Mesothelial cell of epicardium (in vitro differentiated cells): ENCODE measurements at places on chromosomes 7 and 10. TPM values are rescaled to one million over a fixed set of nuclear protein-coding genes. Genes with fewer than 3 reads are reported as not detected.

GRCh38 chr7:31918706-31919393 is 151.4 kb downstream of the PDE1C start:
- H3K4me3 ChIP-seq, result no peak overlapping the region
- H3K4me1 ChIP-seq, result peaks cover 16% of the 10 kb centered on the region

Gene GATA3
- 59.6 to 67.4 TPM (median 63.6 TPM) in 3 replicates for total RNA-seq

- H3K27me3 ChIP-seq, result no peaks in the 10 kb centered on the region
- H3K4me1 ChIP-seq, result no peaks in the 10 kb centered on the region
- H3K4me3 ChIP-seq, result no peak overlapping the region
These were observed 346.8 kb downstream of the PTPRN2 start for GRCh38 chr7:158240801-158241200.

DNA sequence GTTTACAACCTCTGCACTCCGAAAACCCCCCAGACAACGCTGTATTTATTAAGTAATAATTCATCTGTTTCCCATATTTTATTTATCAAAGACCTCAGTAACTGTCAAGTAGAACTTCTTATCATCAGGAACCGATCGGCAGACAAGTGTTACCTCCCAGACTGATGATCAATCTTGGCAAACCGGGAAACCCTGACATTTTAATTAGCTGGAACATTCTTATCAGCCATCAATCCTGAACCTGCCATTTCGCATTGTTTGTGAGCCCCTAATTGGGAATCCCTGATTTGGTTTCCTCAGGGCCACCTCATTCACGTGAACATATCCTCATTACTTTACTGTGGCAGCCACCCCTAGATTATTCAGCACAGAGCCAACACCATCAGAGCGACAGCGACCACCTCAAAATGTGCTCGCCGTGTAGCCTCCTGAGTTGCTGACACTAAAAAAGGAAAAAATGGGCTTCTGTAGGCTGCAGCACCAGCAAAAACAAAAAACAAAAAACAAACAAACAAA is 93.6 kb upstream of the SDK1 start:
- peak; percentile 14 for DNase-seq
- peaks cover 9% of the 10 kb centered on the region for H3K4me1 ChIP-seq
- no peak overlapping the region for H3K27ac ChIP-seq

GRCh38 chr7:99579956-99580777 is 17.9 kb upstream of the TMEM225B start:
- H3K27ac ChIP-seq, result peak overlapping the region; percentile 82
- H3K4me1 ChIP-seq, result peaks cover 5% of the 10 kb centered on the region
- H3K27me3 ChIP-seq, result peaks cover 23% of the 10 kb centered on the region
- peak; percentile 70 for DNase-seq
- H3K4me3 ChIP-seq, result peak overlapping the region; percentile 94
- H3K36me3 ChIP-seq, result no peaks in the 10 kb centered on the region

DNA sequence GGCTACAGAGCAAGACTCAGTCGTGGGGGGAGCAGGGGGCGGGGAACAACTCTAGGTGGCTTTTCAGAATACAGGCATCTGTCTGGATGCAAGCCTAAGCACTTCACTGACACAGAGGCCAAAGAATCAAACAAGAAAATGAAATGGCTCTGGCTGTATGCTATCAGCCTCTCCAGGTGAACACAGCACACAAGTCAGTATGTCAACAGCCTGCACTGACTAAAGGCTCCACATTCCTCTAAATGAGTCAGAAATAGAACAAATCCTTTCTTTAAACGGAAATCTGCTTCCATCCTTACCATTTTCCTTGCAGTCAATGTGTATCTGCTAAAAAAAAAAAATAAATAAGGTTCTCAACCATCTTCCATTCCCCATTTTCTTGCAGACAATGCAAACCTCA is 88.3 kb downstream of the ARMH3 start:
- no peak for DNase-seq
- H3K27me3 ChIP-seq, result no peaks in the 10 kb centered on the region

DNA sequence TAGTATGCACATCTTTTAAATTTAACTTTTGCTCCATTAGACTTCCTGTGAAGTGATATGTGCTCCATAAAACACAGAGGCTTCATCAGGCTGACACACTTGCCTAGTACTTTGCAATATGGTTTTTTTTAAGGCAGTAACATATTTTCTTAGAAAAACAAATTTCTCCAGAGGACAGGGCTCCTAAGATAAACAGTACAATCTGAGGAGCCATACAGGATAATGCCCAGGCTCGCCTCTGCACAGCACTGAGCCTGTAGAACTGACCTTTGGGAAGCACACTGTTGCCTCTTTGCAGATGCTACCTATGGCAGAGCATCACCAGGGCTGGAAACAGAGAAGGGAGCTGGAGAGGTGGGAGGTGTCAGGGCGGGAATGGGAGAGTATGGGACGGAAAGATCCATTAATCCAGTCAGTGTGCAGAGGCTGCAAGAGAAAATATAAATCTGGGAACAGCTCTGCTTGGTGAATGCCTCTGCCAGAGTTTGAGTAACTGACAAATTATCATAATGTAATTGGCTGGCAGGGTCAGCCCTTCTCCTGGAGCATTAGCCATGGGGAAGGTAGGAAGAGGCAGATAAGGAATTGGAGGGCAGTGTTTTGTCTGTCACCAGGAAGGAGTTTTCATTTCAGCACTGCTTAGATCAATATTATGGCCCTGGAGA is 132.3 kb downstream of the CREB5 start:
- DNase-seq, result no peak
- peaks cover 20% of the 10 kb centered on the region for H3K4me1 ChIP-seq
- peaks cover 19% of the 10 kb centered on the region for H3K27me3 ChIP-seq
- no peak overlapping the region for H3K27ac ChIP-seq
- peaks cover 4% of the 10 kb centered on the region for H3K36me3 ChIP-seq

DNA sequence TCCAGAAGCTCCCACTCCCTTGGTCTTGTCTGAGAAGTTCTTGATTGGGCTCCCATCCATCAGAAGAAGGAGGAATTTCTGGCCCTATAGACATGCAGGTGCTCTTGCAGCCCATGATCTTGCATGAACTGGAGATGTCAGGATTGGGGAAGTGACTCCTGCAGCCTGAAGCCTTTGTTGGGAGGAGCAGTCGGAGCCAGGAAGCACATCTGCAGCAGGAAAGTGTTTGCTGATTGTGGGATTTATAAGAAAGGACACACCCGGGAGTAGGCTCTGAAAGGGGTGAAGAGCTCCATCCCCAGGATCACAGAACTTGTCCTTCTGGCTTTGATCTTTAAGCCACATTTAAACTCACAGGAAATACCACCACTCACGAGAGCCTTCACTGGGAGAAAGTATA is 185.2 kb downstream of the DYNC1I1 start:
- H3K4me3 ChIP-seq, result no peak overlapping the region
- no peaks in the 10 kb centered on the region for H3K36me3 ChIP-seq
- H3K27ac ChIP-seq, result no peak overlapping the region
- no peak for DNase-seq
- H3K4me1 ChIP-seq, result no peaks in the 10 kb centered on the region

DNA sequence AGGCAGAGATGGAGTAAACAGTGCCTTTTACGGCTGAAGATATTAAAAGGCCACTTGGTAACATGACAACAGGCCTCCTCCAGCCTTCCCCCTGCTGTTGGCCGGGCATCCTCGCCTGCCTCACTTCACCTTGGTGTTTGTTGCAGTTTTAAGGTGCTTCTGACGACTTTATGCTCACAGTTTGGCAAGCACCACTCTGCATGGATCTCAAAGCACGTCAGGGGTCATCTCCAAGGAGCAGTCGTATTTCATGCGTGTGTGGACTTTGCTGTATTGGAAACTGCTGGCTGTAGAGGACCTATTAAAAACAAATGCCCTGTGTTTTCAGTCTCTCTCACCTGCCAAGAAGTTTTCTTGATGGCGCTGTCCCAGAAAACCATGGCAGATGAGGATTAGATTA is 483.1 kb downstream of the RPS24 start:
- H3K36me3 ChIP-seq, result no peaks in the 10 kb centered on the region
- no peaks in the 10 kb centered on the region for H3K27me3 ChIP-seq
- H3K4me1 ChIP-seq, result peaks cover 19% of the 10 kb centered on the region

GRCh38 chr10:24912215-24912614 is 40.2 kb downstream of the PRTFDC1 start:
- peaks cover 17% of the 10 kb centered on the region for H3K4me1 ChIP-seq
- peaks cover 4% of the 10 kb centered on the region for H3K36me3 ChIP-seq
- no peak for DNase-seq
- no peaks in the 10 kb centered on the region for H3K27me3 ChIP-seq
- no peak overlapping the region for H3K27ac ChIP-seq

Gene ZP3
- total RNA-seq, result 0.41 to 0.89 TPM in 2 of 3 replicates, not detected in the other

GRCh38 chr10:3757638-3758490 is 27.1 kb downstream of the KLF6 start:
- no peak overlapping the region for H3K4me3 ChIP-seq
- H3K27me3 ChIP-seq, result no peaks in the 10 kb centered on the region
- no peaks in the 10 kb centered on the region for H3K36me3 ChIP-seq
- H3K4me1 ChIP-seq, result peaks cover 38% of the 10 kb centered on the region
- no peak for DNase-seq
- no peak overlapping the region for H3K27ac ChIP-seq

GRCh38 chr7:139471740-139472353 is 11.6 kb downstream of the KLRG2 start:
- no peaks in the 10 kb centered on the region for H3K27me3 ChIP-seq
- peaks cover 11% of the 10 kb centered on the region for H3K36me3 ChIP-seq
- H3K27ac ChIP-seq, result peak overlapping the region; percentile 39
- peaks cover 12% of the 10 kb centered on the region for H3K4me1 ChIP-seq

Gene SSC4D
- total RNA-seq, result 22.4 to 26.2 TPM (median 25.2 TPM) in 3 replicates

DNA sequence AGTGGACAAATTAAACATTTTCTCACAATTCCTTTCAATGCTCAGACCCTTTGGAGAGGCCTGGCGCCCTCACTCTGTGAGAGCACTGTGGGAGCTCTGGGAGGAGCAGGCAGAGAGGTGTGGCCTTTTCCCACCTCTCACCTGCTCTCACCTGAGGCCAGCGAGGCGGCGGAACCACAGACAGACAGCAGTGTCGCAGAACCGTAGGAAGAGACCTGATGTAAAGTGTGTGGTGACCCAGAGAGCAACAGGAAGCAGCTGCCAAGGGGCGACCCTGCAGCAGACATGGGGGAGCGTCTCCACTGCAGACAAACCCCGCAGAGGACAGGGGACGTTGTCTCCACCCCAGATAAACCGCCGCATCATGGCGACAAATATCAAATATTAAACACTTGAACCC is 15.6 kb upstream of the PARP12 start:
- H3K4me3 ChIP-seq, result no peak overlapping the region
- DNase-seq, result no peak
- no peaks in the 10 kb centered on the region for H3K36me3 ChIP-seq
- peaks cover 4% of the 10 kb centered on the region for H3K4me1 ChIP-seq
- peaks cover 3% of the 10 kb centered on the region for H3K27me3 ChIP-seq
- H3K27ac ChIP-seq, result no peak overlapping the region

Gene NUDT13
- 3.5 to 4.4 TPM (median 3.7 TPM) in 3 replicates for total RNA-seq

Gene ALOX5
- 8.6 to 10.6 TPM (median 9.6 TPM) in 3 replicates for total RNA-seq

DNA sequence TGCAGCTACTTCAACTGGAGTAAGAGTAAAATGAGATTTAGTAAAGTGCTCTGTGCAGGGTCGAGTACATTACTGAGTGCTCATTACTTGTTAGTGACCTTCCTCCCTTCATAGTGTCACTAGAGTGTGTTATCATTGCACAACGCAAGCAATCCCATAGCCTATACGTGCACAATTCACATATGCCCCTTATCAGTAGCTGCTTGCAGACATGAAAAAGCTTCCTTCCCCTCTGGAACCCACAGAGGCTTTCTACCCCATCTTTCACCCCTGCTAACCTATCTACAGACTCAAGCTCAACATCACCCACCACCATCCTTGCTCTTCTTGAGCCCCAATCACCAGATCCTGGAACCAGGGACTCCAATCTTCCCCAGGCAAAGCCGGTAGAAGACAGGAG is 59.3 kb downstream of the C7orf25 start:
- H3K36me3 ChIP-seq, result no peaks in the 10 kb centered on the region
- no peak overlapping the region for H3K4me3 ChIP-seq
- no peak for DNase-seq
- H3K4me1 ChIP-seq, result peaks cover 13% of the 10 kb centered on the region

DNA sequence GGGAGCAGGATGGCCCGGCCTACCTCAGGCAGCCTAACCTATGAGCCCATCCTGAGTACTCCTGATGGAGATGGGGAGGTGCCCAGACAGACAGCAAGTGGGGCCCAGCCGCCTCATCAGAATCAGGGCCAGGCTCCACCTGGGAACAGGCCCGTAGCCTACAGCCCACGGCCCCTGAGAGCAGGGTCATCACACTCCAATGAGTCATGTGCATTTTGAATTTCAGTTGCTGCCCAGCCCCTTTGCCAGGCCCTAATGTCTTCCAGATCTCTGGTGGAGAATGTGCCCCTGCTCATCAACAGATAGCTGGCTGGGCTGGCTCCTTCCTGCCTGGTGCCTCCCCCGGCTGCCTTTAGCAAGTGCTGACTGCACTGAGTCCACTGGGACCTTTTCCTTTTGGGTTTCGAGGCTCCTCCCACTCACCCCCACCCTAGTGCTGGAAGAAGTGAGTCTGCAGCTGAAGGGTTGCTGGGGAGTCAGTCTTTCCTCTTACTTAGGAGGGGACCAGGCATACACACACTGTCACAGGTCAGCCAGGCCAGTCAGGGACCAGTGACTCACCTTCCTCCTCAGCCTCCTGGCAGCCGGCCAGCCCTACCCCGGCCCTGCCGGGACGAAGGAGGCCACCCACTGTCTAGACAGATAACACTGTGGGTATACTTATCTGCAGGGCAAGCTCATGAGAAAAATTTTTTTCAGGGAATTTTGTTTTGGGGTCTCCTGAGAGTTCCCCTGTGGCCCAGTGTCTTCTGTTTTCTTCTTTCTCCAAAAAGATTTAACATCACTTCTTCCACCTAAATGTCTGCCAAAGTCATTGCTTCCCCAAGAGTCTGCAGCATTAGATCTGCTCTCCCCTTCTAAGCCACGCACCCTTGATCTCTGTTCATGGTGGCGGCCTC is 9.1 kb upstream of the ASIC3 start:
- DNase-seq, result peak; percentile 67
- no peaks in the 10 kb centered on the region for H3K27me3 ChIP-seq
- peaks cover 13% of the 10 kb centered on the region for H3K36me3 ChIP-seq
- H3K4me1 ChIP-seq, result peaks cover 17% of the 10 kb centered on the region
- H3K4me3 ChIP-seq, result no peak overlapping the region
- peak overlapping the region; percentile 89 for H3K27ac ChIP-seq

Gene SLC25A28
- total RNA-seq, result 41.2 to 44.8 TPM (median 41.4 TPM) in 3 replicates

GRCh38 chr10:126110489-126111180 is 214.3 kb downstream of the FANK1 start:
- peak overlapping the region; percentile 33 for H3K27ac ChIP-seq
- H3K36me3 ChIP-seq, result peaks cover 2% of the 10 kb centered on the region
- peaks cover 17% of the 10 kb centered on the region for H3K27me3 ChIP-seq
- DNase-seq, result no peak
- peaks cover 26% of the 10 kb centered on the region for H3K4me1 ChIP-seq
- H3K4me3 ChIP-seq, result no peak overlapping the region

- no peak overlapping the region for H3K27ac ChIP-seq
- no peak overlapping the region for H3K4me3 ChIP-seq
- H3K36me3 ChIP-seq, result peaks cover 30% of the 10 kb centered on the region
- no peaks in the 10 kb centered on the region for H3K27me3 ChIP-seq
- no peak for DNase-seq
- peaks cover 20% of the 10 kb centered on the region for H3K4me1 ChIP-seq
These were observed 103.8 kb downstream of the ATE1 start for GRCh38 chr10:121823993-121824463.

Gene KIAA1217
- 155 to 167 TPM (median 161 TPM) in 3 replicates for total RNA-seq

Gene HOXA3
- 197 to 209 TPM (median 201 TPM) in 3 replicates for total RNA-seq
